Stimulated activated CD8-positive, alpha-beta memory T cell treated with anti-CD3 and anti-CD28 coated beads, Interleukin-4, amount 100 ng/mL, for 24 hours (primary cell): ENCODE measurements at places on chromosomes 11 and 22.

GRCh38 chr11:45180179-45180847 is 33.9 kb downstream of the PRDM11 start:
- DNase-seq, result no peak

DNA sequence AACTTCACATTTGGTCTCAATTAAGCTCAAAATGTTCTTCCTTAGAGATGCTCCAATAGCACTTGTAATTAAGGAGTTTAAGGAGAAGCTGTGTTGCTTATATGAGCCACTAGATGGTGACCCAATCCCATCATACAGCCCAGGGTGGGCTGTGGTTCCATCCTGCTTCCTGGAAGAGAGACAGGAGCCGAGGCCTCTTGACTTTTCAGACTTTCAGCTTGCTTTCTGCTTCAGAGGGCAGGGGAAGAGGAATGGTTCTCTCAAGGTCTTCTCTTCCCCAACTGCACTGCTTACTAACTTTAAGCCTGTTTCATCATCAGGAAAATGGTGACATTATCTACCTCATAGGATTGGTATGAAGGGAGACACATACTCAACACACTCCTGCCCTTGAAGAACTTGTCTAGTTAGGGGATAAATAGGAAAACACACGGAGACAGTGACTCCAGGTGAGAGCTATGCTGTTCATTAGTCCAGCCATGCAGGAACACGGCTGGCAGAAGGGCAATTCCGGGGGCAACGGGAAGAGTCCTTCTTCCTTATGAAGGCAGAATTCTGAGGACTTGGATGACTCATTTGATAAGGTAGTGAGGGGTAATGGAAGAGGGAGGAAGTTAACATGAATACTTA is 20.1 kb downstream of the TMEM218 start:
- DNase-seq, result no peak

GRCh38 chr11:44758983-44759382 is 32.2 kb downstream of the TSPAN18 start:
- no peak for DNase-seq

DNA sequence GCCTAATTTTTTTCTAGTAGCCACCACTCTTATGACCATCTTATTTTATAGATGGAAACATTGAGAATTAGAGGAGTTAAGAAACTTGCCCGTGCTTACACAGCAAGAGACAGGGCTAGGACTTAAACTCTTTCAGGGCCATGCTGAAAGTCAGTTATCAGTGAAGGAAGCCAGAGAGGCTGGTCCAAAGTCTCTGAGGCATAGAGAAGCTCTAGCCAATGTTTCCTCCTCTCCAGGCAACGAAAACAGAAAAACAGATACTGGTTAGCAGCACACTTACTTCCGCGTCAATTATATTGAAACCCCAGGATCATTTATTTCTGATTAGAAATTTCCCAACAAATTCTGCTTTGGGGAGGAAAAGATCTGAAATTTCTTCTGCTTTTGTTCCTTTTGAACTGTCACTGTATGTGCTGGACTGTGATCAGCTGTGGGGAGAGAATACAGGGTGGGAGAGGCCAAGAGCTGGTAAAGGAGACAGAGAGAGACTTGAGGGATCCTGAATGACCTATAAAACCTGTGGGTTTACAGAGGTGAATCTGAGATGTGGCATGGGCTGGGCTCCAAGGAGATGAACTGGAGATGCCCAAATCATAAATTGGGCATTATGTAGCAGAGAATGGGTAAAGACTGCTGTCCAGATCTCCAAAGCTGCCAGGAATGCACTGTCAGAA is 37.5 kb upstream of the CAPRIN1 start:
- DNase-seq, result no peak

DNA sequence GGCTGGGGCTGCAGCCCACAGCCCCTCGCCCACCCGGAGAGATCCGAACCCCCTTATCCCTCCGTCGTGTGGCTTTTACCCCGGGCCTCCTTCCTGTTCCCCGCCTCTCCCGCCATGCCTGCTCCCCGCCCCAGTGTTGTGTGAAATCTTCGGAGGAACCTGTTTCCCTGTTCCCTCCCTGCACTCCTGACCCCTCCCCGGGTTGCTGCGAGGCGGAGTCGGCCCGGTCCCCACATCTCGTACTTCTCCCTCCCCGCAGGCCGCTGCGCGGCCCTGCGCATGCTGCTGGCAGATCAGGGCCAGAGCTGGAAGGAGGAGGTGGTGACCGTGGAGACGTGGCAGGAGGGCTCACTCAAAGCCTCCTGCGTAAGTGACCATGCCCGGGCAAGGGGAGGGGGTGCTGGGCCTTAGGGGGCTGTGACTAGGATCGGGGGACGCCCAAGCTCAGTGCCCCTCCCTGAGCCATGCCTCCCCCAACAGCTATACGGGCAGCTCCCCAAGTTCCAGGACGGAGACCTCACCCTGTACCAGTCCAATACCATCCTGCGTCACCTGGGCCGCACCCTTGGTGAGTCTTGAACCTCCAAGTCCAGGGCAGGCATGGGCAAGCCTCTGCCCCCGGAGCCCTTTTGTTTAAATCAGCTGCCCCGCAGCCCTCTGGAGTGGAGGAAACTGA is 731 bp downstream of the GSTP1 start:
- no peak for DNase-seq

DNA sequence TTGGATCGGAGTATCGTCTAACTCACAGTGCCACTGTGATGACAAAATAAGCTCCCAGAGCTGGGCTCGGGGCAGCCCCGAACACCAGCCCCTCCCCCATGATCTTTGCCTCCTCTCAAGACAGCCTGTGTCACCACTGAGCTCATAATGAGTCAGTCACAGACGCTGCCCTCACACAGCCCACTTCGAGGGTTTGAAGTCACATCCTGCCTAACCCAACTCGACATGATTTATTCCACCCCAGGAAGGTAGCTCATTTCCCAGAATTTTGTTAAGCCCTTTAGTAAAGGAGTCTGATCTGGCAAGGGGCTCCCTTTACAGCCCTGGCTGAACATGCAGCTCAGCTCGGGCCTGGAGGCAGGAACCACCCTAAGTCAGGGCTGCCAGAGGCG is 22.8 kb downstream of the MYH9 start:
- DNase-seq, result peak; percentile 82

- no peak for DNase-seq
Observed at GRCh38 chr11:76234021-76234415, 27.7 kb upstream of the WNT11 start.

DNA sequence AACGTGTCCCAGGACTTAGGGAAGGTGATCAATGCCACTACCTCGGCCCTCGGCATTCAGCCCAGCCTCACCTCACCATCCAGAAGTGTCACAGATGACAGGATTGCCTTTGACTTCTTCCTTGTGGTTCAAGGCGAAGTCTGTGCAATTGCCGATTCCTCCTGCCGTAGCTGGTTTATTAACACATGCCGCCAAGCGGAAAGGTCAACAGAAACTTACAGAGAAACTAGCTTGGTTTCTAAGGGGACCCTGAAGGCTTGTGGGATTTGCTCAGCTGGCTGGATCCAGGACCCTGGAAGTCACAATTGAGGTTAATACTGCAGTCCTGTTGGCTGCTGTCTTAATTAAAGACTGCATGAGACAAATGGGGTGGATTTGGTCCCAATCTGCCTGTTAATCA is 65.6 kb downstream of the SHANK2 start:
- DNase-seq, result no peak

GRCh38 chr22:34070531-34070930 is 150.3 kb upstream of the LARGE1 start:
- DNase-seq, result no peak

- no peak for DNase-seq
Observed at GRCh38 chr22:45760682-45761081, 89.0 kb downstream of the ATXN10 start.

DNA sequence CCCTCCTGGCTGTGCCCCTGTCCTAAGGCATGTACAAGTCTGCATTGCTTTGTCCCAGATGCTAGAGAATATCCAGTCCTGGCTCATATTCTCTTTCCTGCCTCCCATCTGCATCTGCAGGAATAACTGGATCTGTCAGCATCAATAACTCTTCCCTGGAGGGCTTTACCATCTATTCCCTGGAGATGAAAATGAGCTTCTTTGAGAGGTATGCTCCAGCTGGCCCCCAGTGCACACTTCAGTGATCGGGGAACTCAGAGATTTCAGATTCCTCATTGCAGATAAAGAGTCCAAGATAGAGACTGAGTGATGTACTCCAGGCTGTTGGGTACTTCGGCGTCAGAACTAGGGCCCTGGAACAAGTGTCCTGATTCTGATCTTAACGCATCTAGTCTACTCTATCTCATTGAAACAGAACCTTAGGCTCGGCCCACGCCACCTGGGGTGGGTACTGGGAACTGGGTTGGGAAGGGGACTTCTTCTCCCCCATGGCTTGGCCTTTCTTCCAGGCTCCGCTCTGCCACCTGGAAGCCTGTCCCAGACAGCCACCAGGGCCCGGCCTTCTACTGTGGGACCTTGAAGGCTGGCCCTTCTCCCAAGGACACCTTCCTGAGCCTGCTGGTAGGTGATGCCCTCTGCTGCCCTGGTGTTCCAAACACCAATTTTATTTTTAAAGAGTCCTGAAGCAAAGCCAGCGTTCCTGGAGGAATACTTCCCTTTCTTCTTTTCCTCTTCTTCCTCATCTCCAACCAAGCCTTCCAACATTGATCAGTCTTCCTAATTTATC is 17.8 kb upstream of the GLB1L2 start:
- no peak for DNase-seq

DNA sequence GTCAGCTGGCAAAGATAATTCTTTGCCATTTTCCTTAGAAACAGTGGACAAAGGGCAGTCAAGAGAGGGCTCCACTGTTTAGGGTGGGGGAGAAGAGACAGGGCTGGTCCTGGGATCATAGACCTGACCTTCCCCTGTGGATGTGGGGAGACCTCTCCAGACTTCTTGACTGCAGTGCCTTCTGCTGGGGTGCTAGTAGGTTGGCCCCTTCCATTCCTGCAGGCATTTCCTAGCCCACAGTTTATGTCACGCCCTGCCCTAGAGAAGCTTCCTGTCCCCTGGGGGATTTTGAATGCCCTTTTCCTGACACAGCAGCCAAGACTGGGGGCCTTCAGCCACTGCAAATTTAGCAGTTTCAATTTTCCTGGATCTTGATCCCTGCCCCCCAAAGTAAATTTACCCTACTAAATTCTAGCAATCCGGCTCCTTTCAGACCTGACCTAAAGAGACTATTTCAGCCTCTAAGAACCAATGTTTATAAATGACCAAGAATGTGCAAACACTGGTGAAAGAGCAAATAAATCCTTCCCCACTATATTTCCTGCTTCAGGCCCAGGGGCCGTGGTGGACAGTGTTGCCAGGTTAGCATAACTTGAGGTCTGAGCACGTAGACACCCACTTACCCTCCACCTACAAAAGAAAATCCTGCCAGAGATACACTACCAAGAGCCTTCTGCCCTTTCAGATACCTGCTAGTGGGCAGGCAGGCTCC is 58.4 kb downstream of the PPFIBP2 start:
- DNase-seq, result no peak

GRCh38 chr11:31607914-31608313 is 98.3 kb downstream of the ELP4 start:
- no peak for DNase-seq

DNA sequence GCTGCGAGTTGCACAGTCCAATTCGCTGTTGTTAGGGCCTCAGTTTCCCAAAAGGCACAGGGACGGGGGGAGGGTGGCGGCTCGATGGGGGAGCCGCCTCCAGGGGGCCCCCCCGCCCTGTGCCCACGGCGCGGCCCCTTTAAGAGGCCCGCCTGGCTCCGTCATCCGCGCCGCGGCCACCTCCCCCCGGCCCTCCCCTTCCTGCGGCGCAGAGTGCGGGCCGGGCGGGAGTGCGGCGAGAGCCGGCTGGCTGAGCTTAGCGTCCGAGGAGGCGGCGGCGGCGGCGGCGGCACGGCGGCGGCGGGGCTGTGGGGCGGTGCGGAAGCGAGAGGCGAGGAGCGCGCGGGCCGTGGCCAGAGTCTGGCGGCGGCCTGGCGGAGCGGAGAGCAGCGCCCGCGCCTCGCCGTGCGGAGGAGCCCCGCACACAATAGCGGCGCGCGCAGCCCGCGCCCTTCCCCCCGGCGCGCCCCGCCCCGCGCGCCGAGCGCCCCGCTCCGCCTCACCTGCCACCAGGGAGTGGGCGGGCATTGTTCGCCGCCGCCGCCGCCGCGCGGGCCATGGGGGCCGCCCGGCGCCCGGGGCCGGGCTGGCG is at the start of gene BCR:
TSS of gene BCR (plus strand) at position 209 of the 592 bp plus-strand sequence. CDS start 452 bp downstream, outside the sequence.
- peak; percentile 57 for DNase-seq

DNA sequence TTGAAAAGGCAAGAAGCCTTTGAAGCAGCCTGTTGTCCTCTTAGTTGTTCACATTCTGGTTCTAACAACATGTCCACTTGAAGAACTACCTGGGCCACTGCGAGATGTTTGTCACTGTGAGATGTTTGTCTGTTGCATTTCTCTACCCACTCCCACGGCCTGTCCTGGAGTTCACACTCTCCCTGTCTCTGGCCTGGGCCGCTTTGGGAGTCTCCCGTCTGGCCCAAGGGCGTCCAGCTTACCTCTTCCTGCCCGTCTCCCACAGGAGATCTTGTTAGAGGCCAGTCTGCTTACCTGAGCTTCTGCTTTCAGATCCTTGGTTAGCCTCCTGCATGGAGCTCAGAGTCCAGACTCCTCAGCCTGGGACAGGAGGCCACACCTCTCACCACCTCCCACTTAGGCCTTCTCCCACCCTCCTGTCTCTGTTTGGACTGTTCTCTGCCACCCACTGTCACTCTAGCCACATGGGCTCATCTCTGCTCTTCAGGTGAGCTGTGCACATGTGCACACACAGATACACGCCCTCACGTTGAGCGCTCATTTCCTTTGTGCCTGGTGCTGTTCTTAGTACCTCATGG is 66.0 kb downstream of the TBC1D22A start:
- DNase-seq, result no peak

DNA sequence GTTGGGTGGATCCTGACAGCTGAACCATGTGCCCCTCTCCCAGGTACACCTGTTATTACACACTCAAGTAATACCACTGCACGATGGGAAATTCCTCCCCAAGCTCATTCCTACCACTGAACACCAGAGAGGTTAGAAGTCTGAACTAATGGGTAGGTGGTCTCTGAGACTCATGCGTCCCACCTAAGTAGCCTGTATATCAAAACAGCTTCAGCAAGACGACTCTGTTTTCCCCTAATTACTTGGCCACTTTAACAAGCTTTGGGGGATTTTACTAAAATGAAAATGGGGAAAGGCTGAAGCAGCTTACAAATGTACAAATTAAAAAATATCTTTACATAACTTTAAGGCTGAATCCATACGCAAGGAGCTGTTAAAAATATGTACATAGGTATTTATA is 29.4 kb downstream of the LGR4 start:
- DNase-seq, result no peak

GRCh38 chr11:95833378-95833777 is 43.1 kb downstream of the CEP57 start:
- no peak for DNase-seq

DNA sequence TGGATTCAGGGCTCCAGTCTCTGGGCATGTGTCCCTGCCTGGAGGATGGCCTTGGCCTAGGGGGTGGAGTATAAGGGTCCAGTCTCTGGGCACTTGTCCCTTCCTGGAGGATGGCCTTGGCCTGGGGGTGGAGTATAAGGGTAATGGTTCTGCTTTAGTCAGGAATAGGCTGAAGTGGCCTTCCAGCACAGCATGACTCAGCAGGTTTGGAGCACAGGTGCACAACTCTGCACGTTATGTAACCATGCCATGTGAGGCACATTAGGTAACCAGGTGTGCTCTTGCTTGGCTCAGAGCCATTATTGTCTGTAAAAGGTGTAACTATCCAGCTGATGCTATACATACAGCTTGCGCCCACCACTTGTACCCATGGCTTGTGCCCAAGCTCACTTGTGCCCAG is 48.4 kb upstream of the POLD3 start:
- DNase-seq, result no peak

- no peak for DNase-seq
Observed at GRCh38 chr11:2203440-2204259, 32.0 kb upstream of the TH start.

GRCh38 chr11:131928992-131929391 is 558.6 kb downstream of the NTM start:
- no peak for DNase-seq
